LoVo (cell line): ENCODE measurements at places on chromosomes 4 and X.

DNA sequence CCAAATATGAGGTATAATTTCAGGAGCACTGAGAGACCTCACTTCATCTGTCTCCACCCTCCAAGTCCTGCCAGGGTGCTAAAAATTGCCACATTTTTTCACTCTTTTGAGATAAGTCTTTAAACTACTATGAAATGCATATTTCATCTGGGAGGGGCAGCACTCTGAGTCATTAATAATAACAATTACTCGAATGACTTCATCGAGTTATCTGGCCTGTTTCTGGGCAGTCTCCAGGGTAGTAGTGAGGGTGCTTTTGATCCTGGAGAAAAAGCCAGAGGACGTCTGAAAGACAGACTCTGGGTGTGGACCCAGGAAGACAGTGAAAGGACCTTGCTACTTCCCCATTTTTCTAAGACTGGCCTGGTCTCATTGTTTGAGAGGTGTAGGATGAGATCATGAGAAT, 42.3 kb upstream of the SRD5A3 start:
- DNase-seq = no peak

DNA sequence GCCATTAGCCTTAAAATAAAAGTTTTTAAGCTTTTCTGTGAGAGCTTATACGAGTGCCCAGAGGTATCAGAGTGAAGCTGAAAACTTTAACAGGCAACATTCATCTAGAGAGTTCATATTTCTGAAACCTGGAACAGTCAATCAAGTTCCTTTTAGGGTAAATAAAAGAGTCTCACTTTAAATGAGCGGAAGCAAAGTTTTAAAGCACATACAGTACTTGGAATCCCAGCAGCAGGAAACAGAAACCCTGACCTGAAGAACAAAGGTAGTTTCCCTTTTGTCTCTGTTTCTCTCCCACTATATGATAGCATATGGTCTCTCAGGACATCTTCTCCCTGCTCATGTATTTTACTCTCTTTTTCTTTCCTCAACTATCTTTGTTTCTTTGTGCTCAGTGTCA, 153.0 kb downstream of the ASB9 start:
- no peak for DNase-seq

DNA sequence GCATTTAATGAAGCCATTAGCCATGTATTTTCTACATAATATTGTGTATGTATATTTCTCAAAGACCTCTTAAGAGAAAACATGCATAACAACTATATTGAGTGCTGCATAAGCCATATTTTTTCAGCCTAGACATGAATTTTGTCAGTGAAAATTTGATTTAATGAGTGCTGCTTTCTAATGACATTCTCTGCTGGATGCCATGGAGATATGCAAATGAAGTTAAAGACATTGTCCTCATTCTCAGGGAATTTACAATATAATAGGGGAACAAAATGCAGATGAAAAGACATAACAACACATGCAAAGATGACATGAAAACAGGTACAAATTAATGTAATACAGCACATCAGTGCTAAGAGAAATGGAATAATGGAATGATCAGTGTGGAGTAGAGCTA, 118.7 kb downstream of the ATOH1 start:
- no peak for DNase-seq

DNA sequence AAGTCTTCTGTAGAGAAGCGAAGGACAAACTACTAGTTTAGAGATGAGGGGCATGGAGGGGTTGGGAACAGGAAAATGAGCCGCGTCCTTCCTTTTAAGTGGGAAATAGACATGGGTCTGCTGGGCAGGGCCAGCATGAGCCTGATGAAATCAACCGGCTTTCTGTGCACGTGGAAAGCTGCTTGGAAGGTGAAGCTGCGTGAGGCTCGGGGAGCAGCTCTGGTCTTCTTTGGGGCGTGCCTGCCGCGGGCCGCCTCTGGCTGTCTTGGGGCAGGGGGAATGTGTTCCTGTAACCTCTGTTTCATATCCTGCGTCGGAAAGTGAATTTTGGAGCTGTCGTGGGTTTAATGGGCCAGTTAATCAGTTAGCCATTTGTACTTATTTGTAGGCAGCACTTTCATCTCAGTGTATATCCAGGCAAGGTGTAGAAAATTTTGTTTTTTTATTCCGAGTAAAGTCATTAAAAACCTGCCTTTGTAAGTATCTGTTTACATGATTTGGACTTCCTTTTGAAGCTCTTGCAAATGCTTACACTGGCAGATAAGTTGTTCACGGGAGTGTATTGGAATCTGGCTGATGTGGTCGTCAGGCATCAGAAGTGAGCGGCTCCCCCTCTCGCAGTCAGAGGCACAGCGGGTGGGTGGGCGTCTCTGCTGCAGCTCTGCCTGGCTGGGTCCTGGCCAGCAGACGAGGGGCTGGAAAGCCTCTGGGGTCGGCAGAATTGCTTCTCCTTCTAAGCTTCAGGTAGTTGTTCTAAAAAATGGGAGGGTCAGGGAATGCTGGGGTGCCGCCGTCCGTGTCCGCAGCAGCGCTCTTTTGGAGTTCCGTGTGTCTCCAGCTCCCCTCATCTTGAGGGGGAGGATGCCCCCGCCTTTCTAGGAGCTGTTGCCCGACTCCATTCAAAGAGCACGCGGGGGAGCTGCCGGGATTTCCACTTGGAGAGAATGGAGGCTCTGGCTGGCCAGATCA, 70.5 kb upstream of the HGFAC start:
- DNase-seq = no peak

- no peak for DNase-seq
Observed at GRCh38 chr4:85806334-85806733, 331.4 kb downstream of the ARHGAP24 start.

- no peak for DNase-seq
Observed at GRCh38 chr4:23768541-23768940, 121.3 kb downstream of the PPARGC1A start.

DNA sequence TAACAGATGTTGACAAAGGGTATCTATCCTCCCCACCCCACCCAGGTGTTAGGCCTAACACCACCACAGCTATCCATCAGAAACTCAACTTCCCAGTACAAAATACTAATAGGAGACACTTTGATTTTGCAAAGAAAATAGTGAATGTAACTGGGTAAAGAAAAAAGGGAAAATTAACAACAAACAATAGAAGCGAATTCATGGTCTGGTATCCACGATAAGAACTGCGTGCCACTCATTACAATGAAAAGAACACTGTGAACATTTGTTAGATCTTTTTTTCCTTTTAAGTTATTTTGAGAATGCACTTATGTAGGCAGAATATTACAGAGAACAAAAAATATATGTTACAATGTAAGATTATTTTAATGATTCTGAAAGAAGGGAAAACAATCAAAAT, 12.0 kb downstream of the TSPAN5 start:
- no peak for DNase-seq

DNA sequence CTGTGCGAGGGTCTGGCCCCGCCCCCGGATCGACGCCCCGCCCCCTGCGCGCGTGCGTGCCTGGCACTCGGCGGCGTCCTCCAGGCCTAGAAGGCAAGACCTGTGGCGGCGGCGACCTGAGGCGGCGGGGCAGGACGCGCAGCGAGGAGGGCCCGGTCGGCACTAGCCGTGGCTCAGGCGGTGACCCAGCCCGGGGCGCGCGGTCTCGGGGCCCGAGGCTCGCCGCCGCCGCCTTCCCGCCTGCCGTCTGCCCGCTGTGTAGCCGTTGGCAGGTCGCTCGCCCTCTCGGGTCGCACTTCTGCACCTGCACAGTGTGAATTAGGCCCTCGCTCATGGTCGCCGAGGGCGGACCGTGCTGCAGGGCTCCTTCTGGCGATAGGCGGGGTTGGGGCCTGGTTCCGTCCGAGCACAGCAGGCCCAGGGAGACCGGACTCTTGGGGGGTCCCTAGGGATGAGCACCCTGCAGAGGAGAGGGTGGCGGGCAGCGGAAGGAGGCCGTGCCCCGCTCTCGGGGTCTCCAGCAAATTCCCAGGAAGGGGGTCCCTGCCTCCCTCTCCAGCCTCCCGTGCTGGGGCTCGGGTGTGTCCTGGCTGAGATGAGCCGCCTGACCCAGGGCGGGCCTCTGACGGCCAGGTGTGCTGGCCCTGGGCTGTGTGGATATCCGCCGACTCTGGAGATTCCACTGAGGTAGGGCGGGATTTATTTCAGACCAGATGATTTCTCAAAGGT, 557 bp upstream of the FAM53A start:
- no peak for DNase-seq

- no peak for DNase-seq
Observed at GRCh38 chr4:55600640-55601039, 8.6 kb upstream of the PDCL2 start.

DNA sequence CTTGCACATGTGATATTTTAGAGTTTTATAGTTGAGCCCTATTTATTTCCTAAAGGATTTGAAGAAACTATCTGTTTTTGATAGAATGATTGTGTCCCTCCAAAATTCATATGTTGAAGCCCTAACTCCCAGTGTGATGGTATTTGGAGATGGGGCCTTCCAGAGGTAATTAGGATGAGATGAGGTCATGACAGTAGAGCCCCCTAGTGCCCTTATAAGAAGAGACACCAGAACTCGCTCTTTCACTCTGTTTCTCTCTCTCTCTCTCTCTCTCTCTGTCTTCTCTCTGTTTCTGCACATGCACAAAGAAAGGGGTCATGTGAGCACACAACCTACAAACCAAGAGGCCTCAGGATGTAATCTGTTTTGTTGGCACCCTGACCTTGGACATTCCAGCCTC, 921.9 kb upstream of the DIAPH2 start:
- no peak for DNase-seq

DNA sequence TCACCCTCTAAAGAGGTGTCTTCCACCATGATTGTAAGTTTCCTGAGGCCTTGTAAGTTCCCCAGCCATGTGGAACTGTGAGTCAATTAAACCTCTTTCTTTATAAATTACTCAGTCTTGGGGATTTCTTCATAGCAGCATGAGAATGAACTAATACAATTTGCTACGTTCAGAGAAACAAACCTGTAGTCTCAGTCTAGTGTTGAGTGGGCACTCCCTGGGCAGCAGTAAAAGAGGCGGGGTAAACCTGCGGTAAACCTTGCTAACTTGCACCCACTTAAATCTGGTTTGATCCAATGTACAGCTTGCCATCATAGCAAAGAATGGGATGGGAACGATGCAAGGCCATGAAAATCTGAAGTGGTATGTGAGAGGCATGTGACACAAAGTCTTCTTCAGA, 22.4 kb downstream of the GRXCR1 start:
- DNase-seq = no peak

- DNase-seq = no peak
Observed at GRCh38 chrX:13102636-13103035, 58.2 kb upstream of the FAM9C start.

DNA sequence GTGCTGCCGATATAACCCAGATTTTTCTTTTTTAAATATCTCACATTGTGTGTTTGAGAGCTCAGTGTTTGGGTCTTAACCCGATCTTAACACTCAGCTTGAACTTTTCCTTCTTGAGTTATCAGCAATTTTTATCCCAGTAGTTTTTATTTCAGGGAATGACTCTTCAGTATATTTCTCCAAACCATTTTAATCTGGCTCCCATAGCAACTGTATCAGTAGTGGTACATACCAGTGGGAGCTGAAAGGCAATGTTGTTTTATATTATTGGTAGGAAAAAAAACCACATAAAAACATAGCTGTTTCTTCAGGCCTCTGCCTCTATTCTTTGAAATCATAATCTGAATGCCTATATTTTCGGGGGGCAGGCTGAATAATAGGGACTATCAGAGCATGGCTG, 111.1 kb downstream of the SLC4A4 start:
- no peak for DNase-seq

- DNase-seq = no peak
Observed at GRCh38 chr4:63106600-63106999, 1302.7 kb downstream of the TECRL start.

- no peak for DNase-seq
Observed at GRCh38 chr4:101349801-101350064, 2.4 kb upstream of the PPP3CA start.
